Gastrocnemius medialis (tissue), 4 donors: ENCODE measurements at places on chromosomes 7 and 10. TPM values are rescaled to one million over a fixed set of nuclear protein-coding genes. Genes with fewer than 3 reads are reported as not detected.

GRCh38 chr10:48383393-48383792 lies 76.9 kb downstream of the MAPK8 start:
- DNase-seq, result no peak

DNA sequence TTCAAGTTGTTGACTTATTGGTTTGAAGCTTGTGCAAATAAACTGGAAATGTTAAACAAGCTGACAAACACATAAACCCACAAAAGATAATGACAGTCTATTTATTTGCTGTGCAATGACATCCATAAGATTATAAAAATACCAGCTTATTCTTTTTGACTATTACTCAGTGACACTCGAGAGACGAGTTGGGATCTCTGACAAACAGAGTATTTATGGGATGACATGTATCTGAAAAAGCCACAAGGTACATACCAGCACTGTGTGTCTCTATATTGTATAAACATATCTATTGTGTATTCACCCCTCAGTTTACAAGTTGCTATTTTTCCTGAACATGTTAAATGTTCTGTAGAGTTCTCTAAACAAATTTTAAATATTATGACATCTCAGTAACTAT lies 88.9 kb downstream of the CHRM2 start:
- DNase-seq, result no peak

- no peak for DNase-seq
Measured at GRCh38 chr10:79608505-79609375, 2.0 kb upstream of the SFTPA1 start.

GRCh38 chr7:129780974-129781927 lies 169.7 kb downstream of the NRF1 start:
- DNase-seq, result no peak

DNA sequence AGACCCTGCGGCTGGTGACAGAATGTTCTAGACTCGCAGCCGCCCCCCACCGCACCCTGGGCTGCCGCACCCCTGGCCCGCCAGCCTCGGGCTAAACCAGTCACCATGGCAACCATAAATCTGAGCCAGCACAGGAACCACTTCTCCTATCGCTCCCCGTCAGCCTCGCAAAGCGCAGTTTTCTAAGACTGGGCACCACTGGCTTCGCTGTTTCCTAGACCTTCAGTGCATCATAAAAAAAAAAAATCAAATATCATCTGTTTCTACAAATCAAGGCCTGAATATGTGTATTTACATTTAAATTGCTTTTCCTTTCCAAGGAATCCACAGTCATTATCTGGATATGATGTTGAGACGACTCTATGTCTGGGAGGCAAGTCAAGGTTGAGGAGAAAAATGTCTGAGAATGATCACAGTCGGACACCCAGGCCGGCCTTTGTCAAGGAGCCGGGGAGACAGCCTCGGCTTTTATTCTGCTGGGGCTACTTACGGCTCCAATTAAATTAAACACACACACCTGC lies 99.9 kb downstream of the PTPRN2 start:
- no peak for DNase-seq

DNA sequence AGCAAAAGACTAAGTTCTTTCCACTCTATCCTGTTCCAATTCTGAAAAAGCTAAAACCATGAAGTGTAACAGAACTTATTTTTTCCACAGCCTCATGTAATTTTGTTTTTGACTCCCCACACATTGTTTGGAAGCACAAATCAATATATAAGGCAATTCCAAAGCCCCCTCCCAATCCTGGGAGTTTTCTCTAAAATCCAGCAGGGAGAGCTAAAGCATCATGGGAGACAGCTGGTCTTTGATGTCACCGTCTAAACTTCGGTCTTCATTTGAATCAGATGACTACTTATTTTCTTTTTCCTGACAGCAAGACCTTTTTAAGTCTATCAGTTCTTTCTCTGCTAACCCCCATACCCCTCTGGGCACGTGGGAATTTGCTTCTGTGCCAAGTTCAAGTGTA lies 33.3 kb upstream of the PON1 start:
- no peak for DNase-seq

Gene ENTPD7
- total RNA-seq, result 0.46 TPM

DNA sequence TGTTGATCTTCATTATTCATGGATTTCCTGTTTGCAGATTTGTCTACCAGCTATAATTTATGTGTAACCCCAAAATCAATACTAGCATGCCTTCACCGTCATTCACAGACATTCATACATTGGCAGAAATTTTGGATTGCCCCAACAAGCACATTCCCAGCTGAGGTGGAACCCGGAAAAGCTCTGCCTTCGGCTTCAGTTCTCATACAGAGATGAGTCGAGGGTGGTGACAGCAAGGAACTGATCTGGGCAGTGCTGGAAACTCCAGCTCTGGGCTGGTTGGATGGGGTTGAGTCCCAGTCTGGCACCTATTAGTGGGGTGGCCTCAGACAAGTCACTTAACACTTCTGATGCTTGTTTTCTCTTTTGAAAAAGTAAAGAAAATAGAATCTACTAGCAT lies 267.5 kb downstream of the SNX13 start:
- no peak for DNase-seq
